ENCODE measurements at places on chromosomes 6 and 20.

DNA sequence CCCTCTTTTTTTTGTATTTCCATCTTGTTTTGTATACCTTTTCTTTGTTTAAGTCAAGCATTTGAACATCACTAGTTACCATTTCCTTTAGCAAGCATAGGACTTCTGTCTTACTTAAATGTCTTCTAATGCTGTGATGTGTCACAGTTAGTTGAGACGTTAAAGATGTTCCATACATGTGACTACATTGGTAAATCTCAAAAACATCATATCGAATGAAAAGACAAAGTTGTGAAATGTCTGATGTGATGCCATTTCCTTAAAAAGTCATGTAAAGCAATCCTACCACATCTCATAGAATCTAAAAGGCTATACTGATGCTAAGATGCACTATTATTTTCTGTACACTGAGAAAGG is 26.8 kb downstream of the SLC16A10 start:
- no peak for DNase-seq

GRCh38 chr6:15378866-15379265 is 133.0 kb downstream of the JARID2 start:
- DNase-seq: no peak

GRCh38 chr6:132971676-132972075 is 157.3 kb downstream of the RPS12 start:
- no peak for DNase-seq

DNA sequence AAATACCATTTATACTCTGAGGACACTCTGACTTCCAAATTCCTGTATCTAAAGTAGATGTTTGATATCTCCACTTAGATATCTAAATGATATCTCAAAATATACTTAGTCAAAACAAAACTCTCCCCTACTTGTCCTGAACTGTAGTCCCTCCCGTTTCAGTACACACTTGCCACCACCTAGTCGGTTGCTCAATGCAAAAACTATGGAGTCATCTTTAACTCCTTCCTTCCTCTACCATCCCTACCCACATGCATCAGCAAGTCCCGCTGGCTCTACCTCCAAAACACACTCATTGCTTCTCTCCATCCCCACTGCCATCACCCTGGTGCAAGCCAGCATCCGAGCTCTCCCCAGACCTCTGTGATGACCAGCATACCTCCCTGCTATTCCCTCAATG is 13.2 kb downstream of the STX7 start:
- no peak for DNase-seq

DNA sequence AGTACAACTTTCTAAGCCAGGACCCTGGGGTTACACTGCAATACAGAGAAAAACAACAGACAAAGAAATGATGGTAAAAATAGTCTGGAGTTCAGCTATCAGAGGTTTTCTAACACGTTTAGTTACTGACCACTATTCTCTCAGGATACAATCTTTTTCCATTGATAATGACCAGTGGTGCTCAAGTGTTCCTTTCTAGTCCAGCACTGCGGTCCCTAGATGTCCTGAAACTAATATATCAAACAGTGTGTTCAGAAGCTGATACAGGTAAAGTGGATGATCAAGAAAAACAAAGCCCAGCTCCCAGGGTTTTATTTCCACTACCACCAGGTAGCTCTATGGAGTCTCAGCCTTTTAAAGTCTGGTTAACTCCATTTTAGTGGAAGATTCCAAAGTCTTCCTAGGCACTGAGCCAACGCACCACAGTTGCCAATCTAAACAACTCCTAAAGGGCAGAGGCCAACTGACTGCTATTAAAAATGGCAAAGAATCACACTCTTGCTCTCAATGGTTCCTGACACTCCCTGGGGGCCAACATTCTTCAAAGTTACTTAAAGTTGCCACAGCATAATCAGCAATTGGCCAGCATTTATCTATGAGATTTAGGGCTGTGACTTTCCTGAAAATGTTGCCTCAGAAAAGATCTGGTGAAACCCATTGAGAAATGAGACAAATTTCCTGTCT is 38.2 kb downstream of the DZANK1 start:
- DNase-seq: no peak

- DNase-seq: no peak
Observed at GRCh38 chr6:3368685-3369084, 88.2 kb downstream of the SLC22A23 start.

DNA sequence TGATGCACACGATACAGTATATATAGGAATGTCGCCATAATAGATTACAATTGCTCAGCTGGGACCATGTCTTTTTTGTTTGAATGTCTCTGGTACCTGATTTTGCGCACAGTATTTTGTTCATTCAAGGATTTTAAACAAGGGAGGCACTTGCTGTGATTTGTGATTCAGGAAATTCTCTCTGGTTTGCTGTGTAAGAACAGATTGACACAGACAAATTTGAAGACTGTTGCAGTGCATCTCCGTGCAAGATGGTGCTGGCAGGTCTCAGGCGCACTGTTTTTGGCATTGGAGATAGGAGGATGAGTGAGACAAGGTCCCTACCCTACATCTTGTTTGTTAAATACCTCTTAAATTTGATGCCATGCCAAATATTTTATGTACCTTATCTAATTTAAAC is 2.5 kb downstream of the MAPRE1 start:
- no peak for DNase-seq

DNA sequence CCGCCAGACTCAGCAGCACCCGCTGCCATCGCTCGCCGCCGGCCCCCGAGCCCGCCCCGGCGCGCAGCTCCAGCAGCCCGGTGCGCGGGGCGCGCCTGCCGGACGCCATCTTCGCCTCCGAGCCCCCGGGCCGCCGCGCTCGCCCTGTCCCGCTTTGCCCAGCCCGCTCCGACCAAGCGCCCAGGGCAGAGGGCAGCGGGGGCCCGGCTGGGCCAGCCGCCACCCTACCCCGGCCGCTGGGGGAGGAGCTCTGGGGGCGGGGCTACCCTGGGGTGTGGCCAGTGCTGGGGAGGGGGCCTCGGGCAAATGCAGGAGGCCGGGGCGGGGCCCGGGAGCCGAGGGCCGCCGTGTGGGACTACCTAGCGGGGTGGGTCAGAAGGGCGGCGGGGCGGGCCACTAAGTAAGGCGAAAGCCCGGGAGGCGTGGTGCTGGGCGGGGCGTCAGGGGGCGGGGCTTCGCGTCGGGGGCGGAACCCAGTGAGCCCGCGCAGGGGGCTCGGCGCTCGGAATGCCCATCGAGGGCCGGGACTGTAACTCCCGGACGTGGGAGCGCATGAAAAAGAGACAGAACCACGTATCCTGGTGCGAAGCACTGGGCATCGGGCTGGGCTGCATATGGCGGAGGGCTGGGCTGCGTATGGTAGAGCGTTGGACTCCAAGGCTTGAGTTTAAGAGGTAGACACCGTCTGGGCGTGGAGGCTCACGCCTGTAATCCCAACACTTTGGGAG is at the start of gene SNTA1:
SNTA1 (minus strand) TSS at position 252 of the 728 bp plus-strand sequence; CDS start at position 109, 143 bp downstream.
- DNase-seq: peak; percentile 88

DNA sequence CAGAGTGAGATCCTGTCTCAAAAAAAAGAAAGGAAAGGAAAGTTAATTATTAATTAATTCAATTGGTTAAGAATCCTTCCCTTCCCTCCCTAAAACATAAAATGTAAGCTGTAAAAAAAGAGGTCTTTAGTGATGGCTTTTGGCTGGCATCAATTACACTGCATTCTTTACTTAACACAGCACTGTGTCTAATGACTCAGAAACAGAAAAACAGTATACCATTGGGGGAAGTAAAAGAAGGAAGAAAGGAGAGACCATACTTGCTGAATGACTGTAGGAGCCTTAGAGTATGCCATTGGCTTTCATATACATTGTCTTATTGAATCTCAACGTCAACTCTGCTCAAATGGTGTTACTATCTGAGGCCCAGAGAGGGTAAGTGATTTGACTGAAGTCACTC is 18.3 kb upstream of the CITED2 start:
- DNase-seq: no peak

- no peak for DNase-seq
Observed at GRCh38 chr20:33442136-33443005, 1.2 kb downstream of the SNTA1 start.

DNA sequence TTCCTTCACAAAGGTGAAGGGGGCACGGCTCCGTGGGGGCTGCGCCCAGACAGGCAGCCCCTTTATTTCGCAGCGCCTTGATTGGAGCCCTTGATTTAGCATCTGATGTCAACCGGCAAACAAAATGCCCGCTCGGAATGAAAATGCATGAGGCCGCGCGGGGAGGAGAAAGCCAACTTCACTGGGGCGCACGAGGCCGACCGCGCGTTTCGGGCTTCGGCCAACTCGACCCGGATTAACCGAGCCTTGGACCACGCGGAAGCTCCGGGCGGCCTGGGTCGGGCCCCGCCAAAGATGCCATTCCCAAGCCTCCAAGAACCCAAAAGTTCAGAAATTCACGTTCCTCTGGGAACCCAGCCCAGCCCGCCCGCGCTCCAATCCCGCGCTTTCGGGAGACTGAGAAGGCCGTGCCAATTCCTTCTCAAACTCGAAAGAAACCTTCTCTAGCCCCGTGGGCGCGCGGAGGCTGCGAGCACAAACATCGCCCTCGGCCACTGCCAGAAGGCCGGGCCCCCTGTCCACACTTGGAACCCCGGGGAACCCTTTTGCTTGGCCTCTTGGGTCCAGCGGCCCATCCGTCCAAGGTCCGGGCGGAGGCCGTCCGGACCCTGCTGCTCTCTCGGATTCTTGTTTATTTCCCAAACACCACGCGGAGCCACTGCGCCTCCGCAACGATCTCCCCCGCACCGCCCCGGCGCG is 879 bp upstream of the INSM1 start:
- no peak for DNase-seq

GRCh38 chr6:132780770-132781371 is 17.6 kb downstream of the SLC18B1 start:
- DNase-seq: no peak

DNA sequence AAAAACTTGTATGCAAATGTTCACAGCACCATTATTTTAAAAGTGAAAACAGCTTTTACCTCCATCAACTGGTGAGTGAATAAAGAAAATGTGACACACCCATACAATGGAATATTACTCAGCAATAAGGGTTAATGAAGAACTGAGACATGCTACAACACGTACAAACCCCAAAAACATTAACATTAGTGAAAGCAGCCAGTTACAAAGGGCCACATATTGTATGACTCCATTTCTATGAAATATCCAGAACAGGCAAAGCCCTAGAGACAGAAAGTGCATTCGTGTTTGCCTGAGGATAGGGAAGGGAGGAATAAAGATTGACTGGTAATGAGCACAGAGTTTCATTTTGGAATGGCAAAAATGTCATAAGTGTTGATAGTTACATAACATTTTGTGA is 21.5 kb downstream of the EPM2A start:
- DNase-seq: no peak

DNA sequence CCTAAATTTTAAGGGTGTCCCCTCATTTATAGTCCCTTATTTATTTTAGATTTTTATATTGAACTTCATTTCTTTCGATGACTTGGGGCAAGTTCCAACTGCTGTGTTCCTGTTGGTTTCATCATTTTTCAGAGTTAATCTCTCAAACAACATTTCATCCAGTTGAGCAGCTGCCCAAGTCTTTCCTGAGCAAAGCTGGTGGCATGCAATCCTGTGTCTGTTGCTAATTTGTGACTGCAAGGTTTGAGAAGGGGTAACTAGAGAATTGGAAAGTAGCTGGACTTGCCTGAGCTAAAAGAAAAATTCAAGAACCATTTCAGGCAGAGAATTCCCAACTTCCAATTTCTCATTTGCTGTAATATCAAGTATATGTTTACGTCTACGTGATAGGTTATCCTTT is 881.5 kb upstream of the SLC35B3 start:
- DNase-seq: no peak

DNA sequence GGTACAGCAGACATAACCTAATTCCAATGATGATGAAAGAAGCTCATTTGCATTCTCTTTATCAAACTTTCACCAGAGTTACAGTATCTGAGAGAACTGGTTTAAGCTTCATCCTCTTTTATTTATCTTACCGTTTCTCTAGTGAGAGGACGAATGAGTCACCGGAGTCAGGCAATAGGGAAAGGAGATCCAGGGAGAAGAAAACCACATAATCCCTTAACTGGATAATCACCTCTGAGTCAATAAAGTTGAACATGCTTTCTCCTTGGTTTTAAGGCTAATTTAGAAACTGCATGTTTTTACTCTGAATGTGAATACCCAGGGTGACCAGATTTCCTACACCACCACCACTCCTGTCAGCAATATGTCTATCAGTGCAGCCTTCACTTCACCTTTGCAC is 313.7 kb upstream of the TBX18 start:
- DNase-seq: no peak

- DNase-seq: no peak
Observed at GRCh38 chr20:63365601-63366389, 4.6 kb upstream of the CHRNA4 start.

GRCh38 chr6:3489027-3489757 is 32.3 kb upstream of the SLC22A23 start:
- no peak for DNase-seq

GRCh38 chr6:106546261-106546690 is 83.0 kb downstream of the RTN4IP1 start:
- no peak for DNase-seq

DNA sequence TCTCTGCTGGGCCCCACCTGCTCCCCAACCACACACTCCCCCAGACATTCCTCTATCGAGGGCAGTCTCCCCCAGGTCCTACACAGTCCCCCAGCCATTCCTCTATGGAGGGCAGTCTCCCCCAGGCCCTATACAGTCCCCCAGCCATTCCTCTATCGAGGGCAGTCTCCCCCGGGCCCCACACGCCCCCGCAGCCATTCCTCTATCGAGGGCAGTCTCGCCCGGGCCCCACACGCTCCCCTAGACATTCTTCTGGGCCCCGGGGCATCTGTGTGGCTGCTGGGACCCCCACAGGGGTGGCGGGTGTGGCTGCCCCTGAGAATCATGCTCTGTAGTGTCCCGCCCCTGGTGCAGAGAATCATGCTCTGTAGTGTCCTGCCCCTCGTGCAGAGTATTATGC is 43.6 kb upstream of the BHLHE23 start:
- no peak for DNase-seq

DNA sequence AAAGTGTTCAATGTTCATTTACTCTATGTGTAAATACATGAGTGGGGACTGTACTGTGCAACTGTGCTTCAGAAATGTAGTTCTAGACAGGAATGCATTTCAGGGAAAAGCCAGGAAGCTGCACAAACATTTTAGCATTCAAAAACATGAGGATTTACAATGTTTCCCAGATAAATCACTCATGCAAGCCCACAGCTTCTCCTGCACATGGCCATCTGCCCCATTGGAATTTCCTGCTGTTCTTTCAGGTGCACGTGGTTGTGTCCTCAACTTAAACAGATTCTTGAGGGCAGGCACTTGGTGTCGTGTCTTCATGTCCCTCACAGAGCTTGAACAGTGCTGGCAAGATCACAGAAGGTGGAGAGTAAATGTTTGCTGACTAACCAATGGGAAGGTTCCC is 101.5 kb downstream of the UNC5CL start:
- no peak for DNase-seq

All from activated CD4-positive, CD25-positive, alpha-beta regulatory T cell treated with anti-CD3 and anti-CD28 coated beads, Interleukin-2, amount 50 U/mL, for 72 hours (primary cell).